Right ventricle myocardium inferior (tissue), 1 donor: ENCODE measurements at places on chromosomes 2 and 18. TPM values are rescaled to one million over a fixed set of nuclear protein-coding genes. Genes with fewer than 3 reads are reported as not detected.
A peak's percentile ranks its signal among the peaks of the same experiment; 100 is the strongest.

The TMEM17 gene
- 1.3 TPM for total RNA-seq

The NGEF gene
- total RNA-seq: 0.51 TPM

The SMAD2 gene
- total RNA-seq: 80.2 TPM

The GNLY gene
- total RNA-seq: 3.4 TPM

The MYCN gene
- 0.54 TPM for total RNA-seq

- no peak for DNase-seq
Measured at GRCh38 chr18:43276491-43276890, 799 bp downstream of the SYT4 start.

- peak; percentile 27 for DNase-seq
Measured at GRCh38 chr2:120423167-120423943, 77.4 kb downstream of the INHBB start.

- no peak for DNase-seq
Measured at GRCh38 chr2:55025627-55026026, 24.6 kb downstream of the RTN4 start.

DNA sequence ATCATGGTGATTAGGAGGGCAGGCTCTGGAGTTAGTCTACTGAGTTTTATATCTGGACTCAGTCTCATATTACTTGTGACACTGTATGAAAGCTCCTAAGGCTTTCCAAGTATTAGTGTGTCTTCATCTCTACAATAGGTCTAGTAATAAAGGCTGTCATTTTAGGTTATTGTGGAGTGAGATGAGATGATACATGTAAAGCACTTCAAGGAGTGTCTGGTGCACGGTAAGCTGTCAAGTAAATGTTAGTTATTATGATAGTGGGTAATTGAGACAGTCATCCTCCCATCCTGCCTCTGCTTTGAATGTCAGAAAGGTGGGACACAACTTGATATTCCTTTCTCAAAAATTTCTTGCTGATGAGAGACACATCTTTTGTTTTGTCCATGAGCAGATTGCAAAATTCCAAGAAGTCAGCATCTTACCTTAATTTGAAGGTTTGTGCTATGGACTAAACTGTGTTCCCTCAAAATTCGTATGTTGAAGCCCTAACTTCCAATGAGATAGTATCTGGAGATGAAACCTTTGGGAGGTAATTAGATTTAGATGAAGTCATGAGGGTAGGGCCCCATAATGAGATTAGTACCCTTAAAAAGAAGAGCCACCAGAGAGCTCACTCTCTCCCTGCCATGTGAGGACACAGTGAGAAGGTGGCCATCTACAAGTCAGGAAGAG is 41.4 kb upstream of the UPP2 start:
- DNase-seq: no peak

DNA sequence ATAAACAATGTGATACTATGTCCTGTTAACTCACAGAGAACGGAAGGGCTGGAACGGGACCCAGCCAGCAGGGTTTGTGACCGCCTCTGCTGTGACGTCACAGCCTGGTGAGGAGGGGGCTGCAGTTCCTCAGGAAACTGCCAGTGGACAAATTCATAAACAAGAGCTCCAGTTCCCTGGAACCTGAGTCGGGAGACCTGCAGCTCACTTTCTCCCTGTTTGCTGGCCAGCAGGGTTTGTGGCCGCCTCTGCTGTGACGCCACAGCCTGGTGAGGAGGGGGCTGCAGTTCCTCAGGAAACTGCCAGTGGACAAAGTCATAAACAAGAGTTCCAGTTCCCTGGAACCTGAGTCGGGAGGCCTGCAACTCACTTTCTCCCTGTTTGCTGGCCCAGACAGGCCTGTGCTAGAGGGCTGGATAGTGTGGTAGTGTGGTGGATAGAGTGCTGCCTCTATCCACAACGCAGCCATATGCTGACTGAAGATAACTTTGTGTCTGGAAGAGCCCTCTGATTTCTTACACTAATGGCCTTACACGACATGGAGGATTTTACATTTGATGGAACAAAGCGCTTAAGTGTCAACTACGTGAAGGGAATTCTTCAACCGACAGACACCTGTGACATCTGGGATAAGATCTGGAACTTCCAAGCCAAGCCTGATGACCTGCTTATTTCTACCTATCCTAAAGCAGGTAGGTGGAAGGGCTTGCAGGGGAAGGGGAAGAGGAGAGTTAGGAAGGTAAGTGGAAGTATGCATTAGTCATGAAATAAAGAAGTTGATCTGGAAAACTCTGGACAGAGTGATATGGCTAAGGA is at the start of gene SULT1C4:
SULT1C4 (plus strand) TSS at position 140 of the 816 bp plus-strand sequence; CDS start at position 524, 384 bp downstream.
- peak; percentile 75 for DNase-seq
